ENCODE measurements at places on chromosomes 16 and 17.
A peak's percentile ranks its signal among the peaks of the same experiment; 100 is the strongest.

DNA sequence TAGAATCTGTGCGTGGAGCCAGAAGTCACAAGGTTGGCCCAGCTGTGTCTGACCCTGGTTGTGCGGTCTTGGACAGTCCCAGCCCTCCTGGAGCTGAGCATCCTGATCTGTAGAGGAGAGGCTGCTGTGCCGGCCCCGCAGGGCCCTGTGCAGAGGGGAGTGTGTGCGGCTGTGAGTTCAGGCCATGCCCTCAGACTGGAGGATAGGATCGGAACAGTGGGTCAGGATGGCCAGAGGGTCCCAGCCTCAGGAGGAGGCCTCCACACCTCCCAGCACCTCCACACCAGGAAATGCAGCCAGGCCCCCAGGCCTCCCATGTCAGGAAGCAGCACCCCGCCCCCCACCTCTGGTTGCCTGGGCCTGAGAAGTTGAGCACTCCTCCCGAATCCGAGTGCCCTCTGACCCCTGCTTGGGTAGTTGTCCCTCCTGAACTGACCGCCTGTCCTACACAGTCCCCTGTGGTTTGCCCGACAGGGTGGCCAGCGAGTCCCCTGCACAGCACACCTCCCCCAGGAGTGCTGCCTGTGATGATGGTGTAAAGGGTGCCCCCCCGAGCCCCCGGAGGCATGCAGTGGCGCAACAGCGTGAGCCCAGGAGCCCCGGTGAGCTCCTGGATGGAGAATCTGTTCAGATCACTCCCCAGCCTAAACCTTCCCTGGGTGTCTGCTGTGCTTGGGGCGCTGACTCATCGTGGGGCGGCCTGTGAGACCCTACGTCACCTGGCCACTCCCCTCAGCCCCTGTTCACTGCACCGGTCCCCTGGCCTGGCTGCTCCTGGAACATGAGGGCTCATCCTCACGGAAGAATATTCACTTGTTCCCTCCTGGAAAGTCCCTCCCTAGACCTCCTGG, 285.2 kb downstream of the SEC14L1 start:
- no peak for DNase-seq

- DNase-seq, result no peak
Observed at GRCh38 chr17:39155654-39156053, 4.2 kb upstream of the PLXDC1 start.

DNA sequence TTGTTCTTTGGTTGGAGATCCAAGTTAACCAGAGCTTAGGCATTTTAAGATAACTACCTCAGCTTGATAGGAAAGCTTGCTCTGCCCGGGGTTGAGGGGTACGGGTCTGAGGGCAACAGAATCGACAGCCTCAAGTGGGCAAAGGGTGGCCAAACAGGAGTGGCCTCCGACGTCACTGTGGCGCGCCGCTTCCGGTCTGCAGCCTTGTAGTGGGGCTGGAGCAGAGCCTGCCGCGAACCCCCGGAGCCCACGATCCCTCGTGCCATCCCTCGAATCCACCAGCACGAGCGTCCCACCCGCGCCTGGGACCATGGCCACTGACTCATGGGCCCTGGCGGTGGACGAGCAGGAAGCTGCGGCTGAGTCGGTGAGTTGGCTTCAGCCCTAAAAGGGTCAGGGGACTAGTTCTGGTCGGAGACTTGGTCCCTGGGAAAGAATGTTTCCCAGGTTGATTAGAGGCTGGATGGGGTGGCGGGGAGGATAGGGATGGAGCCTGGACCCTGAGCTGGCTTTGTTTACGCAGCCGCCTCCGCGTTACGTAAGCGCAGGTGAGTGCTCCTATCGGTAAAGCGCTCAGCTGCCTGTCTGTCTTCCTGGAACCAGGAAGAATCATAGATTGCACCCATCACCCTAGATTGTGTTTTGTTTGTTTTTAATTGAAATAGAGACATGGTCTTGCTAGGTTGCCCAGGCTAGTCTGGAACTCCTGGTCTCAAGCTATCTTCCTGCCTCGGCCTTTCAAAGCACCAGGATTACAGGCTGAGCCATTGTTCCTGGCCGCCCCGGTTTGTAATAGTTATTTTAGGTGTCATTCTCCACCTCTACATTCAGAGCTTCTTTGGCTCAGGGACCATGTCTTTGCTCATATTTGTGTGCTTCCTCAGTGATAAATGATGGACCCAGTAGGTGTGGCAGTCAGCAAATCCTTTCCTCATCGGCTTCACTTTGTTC, at the start of gene DDX19B:
Gene DDX19B, plus strand, starts transcription at position 199 of the 951 bp plus-strand sequence. Its CDS starts 112 bp downstream, at position 311.
- DNase-seq, result peak; percentile 93

GRCh38 chr16:20976576-20976975, 76.0 kb downstream of the LYRM1 start:
- no peak for DNase-seq

- DNase-seq, result no peak
Observed at GRCh38 chr16:27428026-27428785, 26.2 kb downstream of the IL21R start.

DNA sequence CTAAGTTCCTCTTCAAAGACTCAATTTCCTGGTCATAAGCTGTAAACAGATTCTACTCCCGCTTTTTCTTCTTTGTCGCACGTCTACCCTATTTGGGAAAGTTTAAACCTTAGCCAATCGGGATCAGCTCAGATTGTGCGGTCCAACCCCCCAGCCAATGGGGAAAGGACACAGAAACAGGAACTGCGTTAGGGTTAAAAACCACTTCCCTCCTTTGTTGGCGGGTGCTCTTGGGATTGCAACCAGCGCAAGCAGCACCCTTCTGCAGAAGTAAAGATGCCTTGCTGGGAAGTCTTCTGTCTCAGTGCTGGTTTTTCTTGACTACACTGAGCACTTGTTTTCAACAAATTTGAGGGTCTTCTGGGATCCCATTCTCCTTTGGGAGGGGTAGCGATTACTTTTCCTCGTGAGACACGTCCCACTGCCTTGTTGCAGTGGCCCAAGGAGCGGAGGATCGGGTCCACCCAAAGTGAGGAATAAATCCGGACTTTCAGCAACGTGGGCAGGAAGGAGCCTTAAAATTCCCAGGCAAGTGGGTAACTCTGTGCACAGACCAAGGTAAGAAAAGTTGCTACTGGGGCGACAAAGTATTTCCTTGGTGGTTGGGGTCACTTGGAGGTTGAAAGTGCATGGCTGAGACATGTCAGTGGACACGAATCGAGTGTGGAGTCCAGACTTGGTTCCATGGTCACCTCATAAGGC, 1.0 kb upstream of the YPEL3 start:
- no peak for DNase-seq
